ENCODE measurements at places on chromosomes 6 and 20.

DNA sequence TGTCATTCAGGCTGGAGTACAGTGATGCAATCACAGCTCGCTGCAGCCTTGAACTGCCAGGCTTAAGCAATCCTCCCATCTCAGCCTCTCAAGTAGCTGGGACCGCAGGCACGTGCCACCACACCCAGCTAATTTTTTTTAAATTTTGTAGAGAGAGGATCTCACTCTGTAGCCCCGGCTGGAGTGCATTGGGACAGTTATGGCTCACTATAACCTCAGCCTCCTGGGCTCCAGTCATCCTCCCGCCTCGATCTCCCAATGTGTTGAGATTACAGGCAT is 86.5 kb downstream of the SERAC1 start:
- DNase-seq, result no peak

GRCh38 chr20:64003960-64004725 is 23.2 kb downstream of the PRPF6 start:
- no peak for DNase-seq

DNA sequence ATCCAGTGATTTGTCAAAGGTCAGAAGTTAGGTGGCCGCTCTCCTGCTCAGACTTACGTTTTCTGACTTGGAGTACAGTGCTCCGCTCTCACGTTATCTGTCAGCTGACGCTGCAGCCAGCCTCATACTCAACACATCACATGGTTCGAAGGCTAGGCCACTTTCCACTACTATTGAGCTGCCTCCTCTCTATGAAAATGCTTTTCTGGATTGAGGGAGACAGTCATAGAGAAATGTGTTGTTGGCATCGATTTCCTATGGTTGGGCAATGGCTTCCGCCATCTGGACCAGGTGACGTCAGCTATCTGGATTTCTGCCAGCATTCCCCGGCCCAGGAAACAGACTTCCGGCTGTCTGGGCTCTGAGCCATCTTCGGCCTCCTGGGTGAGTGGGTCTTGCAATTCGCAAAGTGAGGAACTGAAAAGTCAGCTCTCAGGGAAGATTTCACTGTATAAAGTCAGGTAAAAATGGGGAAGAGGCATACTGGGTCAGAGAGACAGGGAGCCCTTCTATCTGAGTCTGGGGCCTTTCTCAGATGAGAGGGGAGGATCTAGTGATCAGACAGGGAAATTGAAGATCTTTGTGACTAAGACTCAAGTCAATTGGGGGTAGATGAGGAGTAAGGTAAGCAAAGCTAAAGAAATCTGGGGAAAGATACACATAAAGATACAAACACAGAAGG is 37.5 kb upstream of the IER3 start:
- DNase-seq, result peak; percentile 69

GRCh38 chr20:45993197-45993951 is 15.3 kb upstream of the MMP9 start:
- no peak for DNase-seq

- no peak for DNase-seq
Measured at GRCh38 chr6:75115481-75115880, 90.4 kb downstream of the COL12A1 start.

- DNase-seq, result peak; percentile 12
Measured at GRCh38 chr20:62066339-62066982, 780 bp upstream of the TAF4 start.

DNA sequence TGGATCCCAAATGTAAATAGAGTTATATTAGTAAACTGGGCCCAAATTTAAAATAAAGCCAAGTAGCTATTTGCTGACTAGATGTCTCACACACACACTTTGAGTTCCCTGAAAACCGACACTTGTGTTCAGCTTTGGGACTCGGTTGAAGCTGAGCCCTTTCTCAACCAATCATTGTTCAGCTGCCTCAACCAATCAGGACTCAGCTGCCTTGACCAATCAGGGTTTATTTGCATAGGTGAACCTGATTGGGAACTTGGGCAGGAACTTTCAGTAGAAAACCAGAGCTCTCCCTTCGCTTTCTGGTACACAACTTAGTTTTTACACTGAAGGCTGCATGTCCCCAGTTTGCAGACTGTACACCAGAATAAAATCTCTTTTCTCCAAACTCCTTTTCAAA is 301.7 kb downstream of the FOXA2 start:
- DNase-seq, result no peak

GRCh38 chr6:87276624-87277023 is 45.8 kb upstream of the SMIM8 start:
- no peak for DNase-seq
